ENCODE measurements at places on chromosomes 7 and 10.

GRCh38 chr10:45058580-45058979 lies 57.9 kb downstream of the ZNF22 start:
- no peak for DNase-seq

GRCh38 chr10:100238429-100238828 lies 9.0 kb upstream of the CHUK start:
- DNase-seq: no peak

GRCh38 chr7:70615066-70615606 lies 516.8 kb upstream of the GALNT17 start:
- DNase-seq: no peak

- no peak for DNase-seq
Measured at GRCh38 chr7:39198556-39198955, 220.8 kb downstream of the POU6F2 start.

DNA sequence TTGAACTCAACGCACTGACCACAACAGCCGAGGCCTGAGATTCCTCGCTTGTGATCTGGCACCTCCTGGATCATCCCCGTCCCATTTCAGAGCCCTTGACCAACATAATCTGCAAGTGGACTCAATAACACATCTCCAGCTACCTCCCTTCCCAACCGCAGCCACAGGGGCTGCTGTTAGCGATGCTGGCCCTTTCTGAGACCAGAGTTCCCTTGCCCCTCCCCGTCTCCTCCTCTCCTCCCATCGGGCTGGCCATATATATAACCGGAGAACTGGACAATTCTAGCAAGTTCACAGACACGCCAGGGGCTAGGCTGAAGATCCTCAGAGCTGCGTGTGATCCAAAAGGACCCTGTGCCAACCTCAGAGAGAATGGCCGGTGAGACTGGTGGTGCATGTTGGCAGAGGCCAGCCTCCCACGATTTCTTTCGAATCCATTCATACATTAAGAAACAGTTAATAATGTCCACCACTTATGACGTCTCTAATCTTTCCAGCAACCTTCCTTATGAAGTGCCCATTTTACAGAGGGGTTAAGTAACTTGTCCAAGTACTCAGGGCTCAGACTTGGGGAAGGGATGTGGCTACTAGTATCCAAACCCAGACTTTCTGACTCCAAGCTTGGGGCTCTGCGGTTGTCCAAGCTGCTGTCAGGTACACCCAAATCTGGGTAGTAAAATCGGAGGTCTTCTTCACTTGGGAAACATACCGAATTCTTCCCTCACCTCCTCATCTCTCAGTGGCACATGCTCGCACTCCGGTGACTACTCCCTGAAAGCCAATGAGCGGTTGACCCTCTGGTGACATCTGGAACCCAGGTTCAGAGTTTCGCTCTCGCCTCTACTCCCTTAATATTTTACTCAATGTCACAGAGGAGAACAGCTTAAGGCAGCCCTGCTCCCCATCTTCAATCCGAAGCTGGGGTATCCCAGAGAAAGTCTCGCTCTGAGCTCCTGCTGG lies 11.2 kb upstream of the FEZF1 start:
- no peak for DNase-seq

- no peak for DNase-seq
Measured at GRCh38 chr10:88728107-88728763, 22.2 kb downstream of the LIPK start.

GRCh38 chr10:88793712-88794299 lies 8.7 kb upstream of the LIPM start:
- no peak for DNase-seq

- no peak for DNase-seq
Measured at GRCh38 chr7:90587766-90588165, 8.4 kb upstream of the CDK14 start.

Measured in naive thymus-derived CD8-positive, alpha-beta T cell (primary cell).